Bone marrow (tissue), 2 donors: ENCODE measurements at places on chromosomes 2 and 18.

DNA sequence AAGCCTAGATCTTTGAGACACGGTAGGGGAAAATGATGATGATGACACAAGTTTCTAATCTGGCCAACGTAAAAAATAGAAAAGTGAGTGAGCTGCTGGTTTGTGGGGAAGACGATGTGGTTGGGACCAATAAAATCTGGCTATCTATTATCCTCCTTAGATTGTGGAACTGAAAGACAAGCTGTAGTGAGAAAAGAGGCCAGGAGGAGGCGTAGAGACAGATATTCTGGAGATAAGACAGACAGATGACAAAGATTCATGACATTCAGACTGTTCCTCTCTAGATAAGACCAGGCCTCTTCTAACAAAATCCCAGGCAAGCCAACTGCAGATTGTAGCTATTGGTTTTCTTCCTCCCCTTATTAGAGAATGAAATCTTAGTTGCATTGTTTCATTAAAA is 376.3 kb upstream of the UBE2E3 start:
- no peak for DNase-seq

DNA sequence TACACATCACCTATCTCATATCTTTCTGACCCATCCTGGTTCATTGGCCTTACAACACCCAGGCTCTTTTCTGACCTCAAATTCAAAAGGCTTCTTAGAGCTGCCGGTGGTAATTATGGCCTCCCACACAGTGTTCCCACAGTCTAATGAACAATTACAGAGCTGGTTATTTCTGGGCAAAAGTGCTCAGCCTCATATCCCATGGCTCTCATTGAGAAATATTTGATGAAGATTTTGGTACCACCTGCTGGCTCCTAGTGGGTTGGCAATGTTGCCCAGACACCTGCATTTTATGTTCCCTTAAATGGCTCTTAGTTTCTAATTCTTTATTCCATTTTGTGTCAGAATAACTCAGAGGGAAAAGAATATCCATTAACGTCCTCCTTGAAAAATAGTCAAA is 20.1 kb upstream of the SCYGR2 start:
- DNase-seq: no peak

DNA sequence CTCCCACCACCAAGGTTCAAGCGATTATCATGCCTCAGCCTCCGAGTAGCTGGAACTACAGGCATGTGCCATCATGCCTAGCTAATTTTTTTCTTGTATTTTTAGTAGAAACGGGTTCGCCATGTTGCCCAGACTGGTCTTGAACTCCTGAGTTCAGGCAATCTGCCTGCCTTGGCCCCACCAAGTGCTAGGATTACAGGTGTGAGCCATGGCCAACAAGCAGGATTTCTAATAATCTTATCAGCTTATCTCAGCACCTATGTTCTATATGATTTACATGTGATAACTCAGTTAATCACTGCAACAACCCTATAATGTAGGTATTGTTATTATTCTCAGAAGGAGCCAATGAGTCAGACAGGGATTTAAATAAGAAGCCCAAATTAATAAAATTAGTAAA is 80.3 kb downstream of the GORASP2 start:
- no peak for DNase-seq

GRCh38 chr2:197092431-197092830 is 165.9 kb upstream of the PGAP1 start:
- DNase-seq: no peak

- no peak for DNase-seq
These were observed 39.1 kb upstream of the B3GNT7 start for GRCh38 chr2:231356466-231356844.

DNA sequence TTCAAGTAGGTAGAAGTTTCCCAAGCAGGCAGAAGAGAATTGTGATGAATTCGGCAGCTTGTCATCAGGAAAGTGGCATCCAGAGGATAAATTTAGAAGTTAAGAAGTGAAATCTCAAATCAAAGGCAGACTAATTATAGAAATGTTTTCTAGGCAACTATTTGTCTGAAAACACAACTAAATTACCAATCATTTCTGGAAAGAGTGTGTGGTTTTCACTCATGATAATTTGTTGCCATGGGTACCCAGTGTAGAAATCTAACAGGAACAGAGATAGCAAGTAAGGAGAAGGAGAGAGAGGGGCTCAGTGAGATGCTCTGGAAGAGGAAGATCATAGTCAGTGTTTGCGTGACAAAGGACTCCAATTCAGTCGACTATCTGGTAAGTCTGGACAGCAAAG is 208.1 kb downstream of the NCKAP5 start:
- DNase-seq: no peak

DNA sequence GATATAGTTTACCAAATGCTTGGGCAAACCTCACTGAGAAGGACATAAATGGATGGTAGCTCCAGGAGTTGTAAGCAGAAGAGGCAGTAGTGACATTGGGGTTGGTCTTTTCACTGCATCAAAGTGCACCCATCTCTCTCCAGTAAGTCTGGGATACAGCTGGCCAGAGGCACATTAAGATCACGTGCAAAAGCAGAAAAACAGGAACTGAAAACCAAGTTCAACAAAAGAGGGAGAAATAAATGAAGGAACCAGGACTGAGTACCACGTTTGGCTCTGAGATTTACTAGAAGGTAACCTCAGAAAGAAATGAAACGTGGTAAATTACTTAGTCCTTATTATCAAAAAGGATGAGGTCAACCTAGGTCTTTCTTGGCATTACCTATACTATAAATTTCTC is 259.2 kb downstream of the OSR1 start:
- no peak for DNase-seq

- no peak for DNase-seq
These were observed 73.8 kb upstream of the ACAA2 start for GRCh38 chr18:49886891-49887764.

DNA sequence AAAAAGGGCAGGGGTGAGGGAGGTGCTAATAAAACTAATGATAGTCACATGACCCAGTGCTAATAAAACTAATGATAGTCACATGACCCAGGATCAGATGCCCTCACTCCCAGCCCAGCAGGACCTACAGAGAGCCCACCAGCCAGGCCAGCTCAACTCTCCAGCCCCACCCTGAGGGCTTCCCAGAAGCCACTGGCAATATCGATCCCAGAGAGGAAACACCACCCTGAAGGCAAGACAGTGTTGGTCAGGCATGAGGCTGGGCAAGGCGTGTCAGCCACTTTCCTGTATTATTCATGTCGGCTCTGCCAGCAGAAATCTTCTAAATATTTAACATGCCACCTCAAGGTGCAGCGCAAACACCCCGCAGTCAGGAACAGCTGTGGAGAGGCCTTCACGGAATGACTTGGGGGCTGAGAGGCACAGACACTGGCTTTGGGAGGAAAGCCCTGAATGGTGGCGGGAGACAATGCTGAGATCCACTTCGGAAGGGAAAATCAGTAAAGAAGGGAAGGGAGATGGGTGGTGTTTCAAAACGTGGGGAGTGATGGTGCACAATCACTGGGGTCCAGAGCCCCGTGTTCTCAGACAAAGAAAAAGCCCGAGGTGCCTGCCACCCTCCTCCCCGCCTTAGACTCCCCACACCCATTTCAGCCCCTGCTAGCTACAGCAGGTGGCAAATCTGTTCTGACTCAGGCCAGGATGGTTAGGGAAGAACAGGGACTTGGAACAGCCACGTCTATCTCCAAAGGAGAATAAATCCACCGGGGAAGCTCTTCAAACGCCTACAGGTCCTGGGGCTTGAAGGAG is 1.4 kb downstream of the REEP1 start:
- DNase-seq: no peak

DNA sequence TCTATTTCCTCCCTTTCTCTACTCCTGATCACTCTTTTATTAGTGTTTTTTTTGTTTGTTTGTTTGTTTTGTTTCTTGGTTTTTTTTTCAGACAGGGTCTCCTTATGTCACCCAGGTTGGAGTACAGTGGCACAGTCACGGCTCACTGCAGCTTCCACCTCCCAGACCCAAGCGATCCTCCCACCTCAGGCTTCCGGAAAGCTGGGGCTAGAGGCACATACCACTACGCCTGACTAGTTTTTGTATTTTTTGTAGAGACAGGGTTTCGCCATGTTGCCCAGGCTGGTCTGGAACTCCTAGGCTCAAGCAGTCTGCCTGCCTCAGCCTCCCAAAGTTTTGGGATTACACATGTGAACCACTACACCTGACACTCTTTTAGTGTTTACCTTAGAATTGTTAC is 122.3 kb downstream of the ATL2 start:
- no peak for DNase-seq

DNA sequence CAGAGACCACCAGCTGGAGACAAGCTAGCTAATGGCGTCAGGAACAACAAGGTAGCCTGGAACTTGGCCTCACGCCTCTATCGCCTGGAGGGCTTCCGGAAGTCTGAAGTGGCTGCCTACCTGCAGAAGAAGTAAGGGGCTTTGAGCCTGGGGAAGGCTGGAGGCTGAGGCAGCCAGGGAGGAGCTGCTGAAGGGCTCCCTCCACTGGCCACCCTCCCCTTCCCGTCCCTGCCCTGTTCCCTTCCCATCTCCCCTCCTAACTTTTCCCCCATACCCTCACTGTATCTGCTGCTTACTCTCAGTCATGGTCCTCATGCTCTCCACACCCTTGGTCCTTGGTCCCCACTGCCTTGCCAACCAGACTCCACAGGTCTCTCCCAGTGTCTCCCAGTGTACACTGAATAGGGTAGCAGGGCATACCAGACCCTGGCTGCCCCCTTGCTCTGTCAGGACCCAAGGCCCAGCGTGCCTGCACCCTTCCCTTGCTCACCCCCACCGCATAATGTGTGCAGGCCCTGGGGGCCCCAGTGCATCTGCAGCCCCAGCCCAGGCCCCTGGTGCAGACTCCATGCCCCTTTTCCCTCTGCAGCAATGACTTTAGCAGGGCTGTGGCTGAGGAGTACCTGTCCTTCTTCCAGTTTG is 18.8 kb downstream of the PSD4 start:
- DNase-seq: no peak

DNA sequence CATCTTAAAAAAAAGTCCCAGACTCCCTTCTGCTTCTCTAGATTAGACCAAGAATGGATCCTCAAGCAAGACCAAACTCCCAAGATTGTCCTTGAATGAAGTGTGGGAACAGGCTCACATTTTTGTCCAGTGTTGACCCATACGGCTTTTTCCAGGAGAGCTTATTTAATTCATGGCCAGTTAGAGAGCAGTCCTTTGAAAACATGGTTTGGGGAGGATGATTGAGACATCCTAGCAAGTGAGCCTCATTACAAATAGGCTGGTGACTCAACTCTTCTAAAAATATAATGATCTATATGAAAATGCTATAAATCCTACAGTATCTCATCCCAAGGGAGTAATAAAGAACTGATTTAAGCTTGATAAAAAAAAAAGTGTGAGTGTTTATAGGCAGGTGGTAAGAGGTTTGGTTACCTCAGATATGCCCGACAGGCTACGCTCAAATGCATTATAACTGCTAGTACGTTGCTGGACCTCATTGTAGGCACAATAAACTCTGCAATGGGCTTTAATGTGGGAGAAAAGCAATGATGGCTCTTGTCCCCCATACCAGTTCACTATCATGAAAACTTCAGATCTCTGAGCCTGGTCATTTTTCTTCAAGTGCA is 17.0 kb downstream of the ANKRD29 start:
- DNase-seq: no peak

DNA sequence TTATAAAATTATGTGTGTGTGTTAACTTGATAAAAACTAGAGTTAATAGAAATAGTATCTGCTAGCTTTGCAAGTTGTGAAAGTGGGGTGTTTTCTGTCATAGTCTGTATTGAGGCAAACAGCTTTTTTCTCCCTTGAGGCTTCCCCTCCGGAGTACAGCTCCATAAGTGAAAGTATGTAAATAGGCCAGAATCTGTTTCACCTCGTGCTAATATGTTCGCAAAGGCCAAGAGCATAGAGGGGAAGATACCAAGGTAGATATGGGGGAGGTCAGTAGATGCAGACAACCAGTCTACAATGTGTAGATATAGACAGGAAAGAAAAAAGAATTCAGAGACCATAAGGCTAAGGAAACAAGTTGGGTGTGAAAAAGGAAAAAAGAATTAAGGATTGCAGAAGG is 72.9 kb downstream of the PTRHD1 start:
- no peak for DNase-seq

GRCh38 chr2:84999553-84999955 is 28.6 kb downstream of the KCMF1 start:
- no peak for DNase-seq

DNA sequence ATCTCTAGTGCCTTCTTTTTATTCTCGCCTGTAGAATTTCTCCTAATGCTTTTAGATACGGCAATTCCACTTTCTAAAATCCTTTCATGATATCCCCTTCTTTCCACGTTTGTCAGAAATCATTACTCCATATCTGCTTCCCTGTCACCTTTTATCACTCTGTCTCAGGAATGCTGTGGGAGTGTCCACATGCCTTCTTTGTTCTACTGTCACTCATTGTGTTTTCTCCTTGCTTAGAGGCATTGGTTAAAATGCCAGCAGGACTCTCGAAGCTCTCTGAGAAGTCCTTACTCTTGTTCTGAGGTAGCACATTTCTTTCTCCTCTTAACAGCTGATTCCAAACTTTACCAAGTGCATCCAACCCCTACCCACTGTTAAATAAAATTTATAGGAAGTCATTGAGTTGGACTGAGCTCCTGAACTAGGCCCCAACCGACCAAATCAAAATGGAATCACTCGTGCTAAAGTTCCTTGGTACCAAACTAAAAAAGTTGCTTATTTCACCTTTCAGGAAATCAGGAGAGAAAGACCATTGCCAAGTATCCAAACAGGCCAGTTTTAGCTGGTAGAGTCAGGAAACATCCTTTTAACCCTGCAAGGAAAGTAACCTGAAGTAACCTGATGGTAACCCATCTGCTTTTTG is 10.6 kb upstream of the GALNT5 start:
- no peak for DNase-seq

- DNase-seq: no peak
These were observed 141.0 kb downstream of the UXS1 start for GRCh38 chr2:106053116-106053515.

DNA sequence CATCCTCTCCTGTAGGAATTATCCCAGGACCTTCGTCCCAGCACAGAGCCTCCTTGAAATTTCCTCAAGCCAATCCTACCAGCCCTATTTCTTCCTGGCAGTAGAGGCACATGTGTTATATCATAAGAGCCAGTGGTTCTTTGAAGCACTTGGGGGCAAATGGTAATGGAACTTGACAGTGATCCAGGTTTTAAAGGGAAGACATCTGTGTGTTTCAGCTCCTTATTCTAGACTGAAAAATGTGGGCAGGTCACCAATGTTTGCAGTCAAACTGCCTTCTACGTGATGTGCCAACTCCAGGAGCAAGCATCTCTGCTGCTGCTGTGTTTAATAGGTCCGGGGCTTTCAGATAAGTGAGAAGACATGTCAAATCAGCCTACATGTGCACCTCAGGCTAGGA is 157.1 kb downstream of the GALNT14 start:
- DNase-seq: no peak

- DNase-seq: no peak
These were observed 83.9 kb upstream of the MAPRE2 start for GRCh38 chr18:34957119-34957863.
